ENCODE measurements at places on chromosomes 7 and 10.

GRCh38 chr10:63154546-63155387, 21.6 kb downstream of the NRBF2 start:
- no peak for DNase-seq

DNA sequence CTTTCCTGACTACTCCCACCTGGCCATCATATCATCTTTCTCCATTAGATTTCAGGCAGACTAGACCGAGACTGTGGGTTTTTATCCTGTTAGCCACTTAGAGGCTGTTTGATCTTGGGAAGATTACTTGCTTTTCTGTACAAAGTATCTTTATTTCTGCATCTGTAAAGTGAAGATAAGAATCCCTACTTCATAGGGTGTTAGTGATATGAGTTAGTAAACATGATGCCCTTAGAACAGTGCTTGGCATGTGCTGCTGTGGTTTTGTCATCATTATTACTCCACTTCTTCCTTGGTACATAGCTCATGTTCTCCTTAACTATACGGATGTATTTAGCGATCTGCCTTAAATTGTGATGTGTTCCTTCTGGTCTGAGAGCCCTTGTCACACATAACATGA, 165.2 kb downstream of the AUTS2 start:
- DNase-seq, result no peak

DNA sequence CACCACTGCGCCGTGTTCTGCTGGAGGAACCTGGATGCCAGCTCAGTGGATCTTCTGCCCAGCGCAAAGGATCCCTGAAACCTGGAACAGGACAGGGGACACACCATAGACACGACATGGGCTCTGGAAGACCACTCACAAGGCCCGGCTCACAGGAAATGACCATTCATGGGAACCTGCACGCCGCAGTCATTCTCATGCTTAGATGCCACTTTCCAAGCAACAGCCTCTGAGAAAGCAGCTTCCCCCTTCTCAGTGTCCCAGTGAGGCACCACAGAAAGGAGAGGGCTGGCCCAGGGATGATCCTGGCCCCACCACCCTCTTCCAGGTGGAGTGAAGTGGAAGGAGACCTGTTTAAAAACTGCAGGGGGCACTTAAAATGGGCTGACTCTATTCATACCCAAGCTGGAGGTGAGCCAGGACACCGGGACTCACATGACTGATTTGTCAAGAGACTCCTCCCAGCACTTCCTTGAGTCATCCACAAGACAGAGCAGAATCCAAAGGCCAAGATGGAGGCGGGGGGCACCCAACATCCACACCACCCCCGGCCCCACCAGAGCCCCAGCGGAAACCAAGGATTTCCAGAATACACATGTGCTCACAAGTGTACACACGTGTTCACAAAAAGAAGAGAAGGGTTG, 11.2 kb downstream of the CTBP2 start:
- no peak for DNase-seq

DNA sequence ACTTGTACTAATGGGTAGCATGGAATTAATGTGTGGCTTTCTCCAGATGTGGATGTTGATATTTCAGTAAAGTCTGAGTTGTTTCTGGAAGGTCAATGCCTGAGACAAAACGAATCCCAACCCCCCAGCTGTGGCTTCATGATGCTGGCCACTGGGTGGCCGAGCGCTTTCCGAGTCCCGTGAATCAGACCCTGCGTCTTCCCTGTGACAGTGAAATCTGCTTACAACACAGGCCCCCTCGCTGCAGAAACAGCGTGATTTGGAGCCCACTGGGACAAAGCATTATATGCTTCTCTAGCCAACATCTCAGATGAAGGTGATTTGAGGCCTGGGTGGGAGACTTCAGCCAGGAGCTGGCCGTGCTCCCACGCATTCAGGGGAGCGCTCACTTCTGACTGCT, 124.7 kb downstream of the WDR37 start:
- DNase-seq, result no peak

DNA sequence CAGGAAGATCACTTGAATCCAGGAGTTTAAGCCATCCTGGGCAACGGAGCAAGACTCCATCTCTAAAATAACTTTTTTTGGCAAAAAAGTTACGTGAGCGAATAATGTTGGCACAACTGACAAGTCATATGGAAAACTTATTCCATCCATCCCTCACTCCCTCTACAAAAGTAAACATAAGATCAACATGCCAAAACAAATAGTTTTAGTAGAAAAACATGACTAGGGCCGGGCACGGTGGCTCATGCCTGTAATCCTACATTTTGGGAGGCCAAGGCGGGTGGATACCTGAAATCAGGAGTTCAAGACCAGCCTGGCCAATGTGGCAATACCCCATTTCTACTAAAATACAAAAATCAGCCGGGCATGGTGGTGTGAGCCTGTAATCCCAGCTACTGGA, 25.6 kb downstream of the SLC25A16 start:
- DNase-seq, result no peak

DNA sequence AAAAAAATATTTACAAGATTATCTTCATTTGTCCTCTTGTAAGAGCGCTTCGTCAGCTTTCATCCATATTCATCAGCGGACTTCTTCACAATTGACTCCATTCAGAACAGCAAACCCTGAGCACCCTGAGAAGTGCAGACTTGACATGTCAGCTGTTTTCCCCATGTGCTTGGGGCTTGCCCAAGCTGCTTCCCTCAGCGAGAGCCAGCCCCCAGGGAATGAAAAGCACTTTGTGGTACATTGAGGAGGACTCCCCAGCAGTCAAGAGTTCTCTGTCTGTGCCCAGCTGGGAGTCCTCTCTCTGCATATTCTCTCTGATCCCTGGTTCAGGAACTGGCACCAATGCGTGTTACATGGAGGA, 22.7 kb downstream of the HKDC1 start:
- DNase-seq, result no peak

DNA sequence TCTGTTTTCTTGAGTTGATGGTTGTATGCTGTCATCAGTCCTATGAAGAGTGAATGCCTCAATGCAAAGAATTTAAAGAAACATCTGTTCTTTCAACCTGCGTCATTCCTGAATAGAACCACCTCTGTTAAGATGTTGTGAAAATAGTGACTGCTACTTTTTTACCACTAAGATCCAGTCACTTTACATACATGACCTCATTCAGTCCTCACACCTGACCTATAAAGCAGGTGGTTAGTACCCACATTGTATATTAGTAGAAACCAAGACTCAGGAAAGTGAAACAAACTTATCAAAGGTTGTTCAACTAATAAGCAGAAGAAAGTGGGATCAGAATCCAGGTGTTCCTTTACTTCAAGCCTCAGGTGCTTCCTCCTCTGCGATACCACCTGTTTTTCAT, 64.8 kb downstream of the ITGB8 start:
- DNase-seq, result no peak

Measured in activated CD8-positive, alpha-beta memory T cell treated with anti-CD3 and anti-CD28 coated beads for 1 hour (primary cell).